ENCODE measurements at places on chromosomes 2 and 18.

DNA sequence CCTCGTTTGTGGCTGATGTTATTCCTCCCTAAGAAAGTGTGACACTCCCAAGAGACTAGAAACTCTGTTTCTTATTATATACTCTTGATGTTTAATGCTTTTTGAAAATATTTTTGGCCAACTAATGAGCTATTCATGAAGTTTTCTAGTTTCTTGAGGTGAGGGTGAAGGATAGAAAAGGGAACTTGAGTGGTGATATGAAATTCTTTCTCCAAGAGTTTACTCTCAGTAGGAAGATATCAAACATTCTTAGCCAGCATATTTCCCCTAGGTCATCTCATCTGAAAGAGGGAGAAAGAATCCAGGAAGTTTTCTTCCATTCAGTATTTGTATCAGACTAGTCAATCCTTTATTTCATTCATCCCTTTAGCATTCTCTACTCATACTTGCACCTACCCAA lies 95.7 kb downstream of the MAP3K20 start:
- DNase-seq = no peak

- no peak for DNase-seq
Observed at GRCh38 chr2:209876211-209876610, 104.6 kb downstream of the UNC80 start.

- no peak for DNase-seq
Observed at GRCh38 chr2:32478889-32479620, 122.2 kb downstream of the BIRC6 start.

DNA sequence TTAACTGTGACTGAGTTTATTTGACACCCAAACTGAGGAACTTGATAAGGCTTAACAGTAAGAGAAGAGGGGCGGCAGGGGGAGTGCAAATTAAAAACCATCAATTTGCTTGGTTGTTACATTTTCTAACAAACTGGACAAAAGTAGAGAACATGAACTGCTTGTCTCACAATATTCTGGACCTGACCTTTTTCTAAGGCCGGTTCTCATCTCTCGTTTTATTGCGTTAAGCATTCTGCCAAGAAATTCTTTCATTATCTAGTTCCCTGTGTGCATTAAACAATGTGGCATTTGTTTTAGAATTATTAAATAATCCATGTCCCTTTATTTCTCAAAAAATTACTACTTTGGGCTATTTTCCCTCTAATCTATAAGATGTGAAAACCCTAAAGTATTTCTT lies 565.2 kb upstream of the PKDCC start:
- DNase-seq = no peak

DNA sequence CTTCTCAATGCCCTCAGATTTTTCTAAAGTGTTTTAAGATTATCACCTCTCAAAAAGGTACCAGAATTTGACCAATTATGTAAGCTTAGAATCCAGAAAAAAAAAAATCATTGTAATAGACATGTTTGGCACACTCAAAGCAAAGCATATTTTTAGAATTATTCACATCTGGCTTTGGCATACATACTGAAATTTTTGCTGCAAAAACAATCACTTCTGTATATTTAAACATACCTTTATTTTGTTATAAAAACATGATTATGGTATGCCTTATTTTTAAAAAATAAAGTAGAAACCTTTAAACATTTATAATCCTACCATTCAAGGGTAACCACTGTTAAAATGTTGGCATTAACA lies 143.3 kb downstream of the ESCO1 start:
- DNase-seq = no peak

DNA sequence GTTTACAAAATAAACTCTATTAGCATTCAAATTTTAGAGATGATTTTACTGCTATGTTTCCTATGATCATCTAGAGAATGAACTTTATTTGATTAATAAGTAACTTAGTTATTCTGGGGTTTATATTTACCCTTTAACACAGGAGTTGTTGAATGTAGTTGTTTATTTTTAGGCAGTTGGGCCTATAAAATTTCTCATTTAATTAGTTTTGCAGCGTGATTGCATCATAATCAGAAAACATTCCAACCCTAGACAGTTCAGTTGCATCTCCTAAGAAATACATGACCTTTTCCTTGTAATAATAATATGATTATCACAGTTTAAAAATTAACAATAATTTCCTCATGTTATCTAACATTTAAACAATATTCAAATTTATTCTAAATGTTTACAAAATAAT lies 224.7 kb upstream of the CDH7 start:
- no peak for DNase-seq

DNA sequence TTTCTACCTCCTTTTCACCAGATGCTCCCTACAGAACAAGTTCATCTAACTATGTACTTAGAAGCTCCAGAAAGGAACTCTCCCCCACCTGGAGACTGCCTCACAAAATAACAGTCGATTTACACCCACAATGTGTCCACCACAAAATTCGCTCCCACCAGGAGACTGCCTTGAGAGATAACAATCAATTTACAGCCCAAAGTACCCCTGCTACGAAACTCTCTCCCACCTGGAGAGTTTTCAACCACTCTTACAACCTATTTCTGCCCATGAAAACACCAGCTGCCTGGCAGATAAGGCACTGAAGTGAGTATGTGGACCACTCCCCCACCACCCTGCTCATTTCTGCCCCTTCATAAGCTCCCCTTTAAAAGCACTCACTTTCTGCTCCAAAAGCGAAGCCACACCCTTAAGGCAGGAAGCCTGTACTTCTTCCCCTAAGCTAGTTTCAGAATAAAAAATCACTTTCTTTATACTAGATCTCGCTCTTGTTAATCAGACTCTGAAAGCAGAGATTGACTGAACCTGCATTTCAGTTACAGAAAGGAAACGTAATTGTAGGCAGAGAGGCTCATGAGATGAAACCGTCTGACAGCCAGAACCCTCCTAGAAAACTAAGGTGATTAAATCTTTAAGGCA lies 94.4 kb upstream of the RBBP8 start:
- DNase-seq = no peak

GRCh38 chr2:210493528-210493927 lies 17.0 kb upstream of the LANCL1 start:
- no peak for DNase-seq

- DNase-seq = peak; percentile 59
Observed at GRCh38 chr2:119826370-119826961, 66.7 kb downstream of the PTPN4 start.

- DNase-seq = no peak
Observed at GRCh38 chr2:181857483-181857882, 34.0 kb upstream of the ITPRID2 start.

- peak; percentile 73 for DNase-seq
Observed at GRCh38 chr2:72859831-72860262, 27.4 kb upstream of the SPR start.

GRCh38 chr2:142603759-142604158 lies 273.7 kb upstream of the KYNU start:
- no peak for DNase-seq

GRCh38 chr2:124309563-124310138 lies 284.6 kb downstream of the CNTNAP5 start:
- no peak for DNase-seq

DNA sequence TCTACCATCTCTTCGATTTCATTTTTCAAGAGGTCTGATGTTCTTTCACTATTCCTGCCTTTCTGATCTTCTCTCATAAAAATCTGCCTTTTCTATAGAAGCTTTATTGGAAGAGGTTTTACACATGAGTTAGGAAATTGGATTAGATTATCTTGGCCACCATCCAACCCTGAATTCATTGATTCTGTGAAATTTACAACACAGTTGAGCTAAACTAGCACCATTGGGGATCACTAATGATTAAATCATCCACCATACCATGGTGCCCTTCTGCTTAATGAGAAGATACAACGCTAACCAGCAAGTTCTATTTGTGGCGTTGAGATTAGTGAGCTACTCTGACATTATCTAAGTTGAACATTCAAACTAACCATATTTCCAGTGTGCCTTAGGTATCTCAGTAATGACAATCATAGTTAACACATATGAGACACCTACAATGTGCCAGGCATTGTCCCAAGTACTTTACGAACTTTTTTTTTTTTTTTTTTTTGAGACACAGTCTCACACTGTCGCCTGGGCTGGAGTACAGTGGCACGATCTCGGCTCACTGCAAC lies 17.3 kb upstream of the LBH start:
- no peak for DNase-seq

DNA sequence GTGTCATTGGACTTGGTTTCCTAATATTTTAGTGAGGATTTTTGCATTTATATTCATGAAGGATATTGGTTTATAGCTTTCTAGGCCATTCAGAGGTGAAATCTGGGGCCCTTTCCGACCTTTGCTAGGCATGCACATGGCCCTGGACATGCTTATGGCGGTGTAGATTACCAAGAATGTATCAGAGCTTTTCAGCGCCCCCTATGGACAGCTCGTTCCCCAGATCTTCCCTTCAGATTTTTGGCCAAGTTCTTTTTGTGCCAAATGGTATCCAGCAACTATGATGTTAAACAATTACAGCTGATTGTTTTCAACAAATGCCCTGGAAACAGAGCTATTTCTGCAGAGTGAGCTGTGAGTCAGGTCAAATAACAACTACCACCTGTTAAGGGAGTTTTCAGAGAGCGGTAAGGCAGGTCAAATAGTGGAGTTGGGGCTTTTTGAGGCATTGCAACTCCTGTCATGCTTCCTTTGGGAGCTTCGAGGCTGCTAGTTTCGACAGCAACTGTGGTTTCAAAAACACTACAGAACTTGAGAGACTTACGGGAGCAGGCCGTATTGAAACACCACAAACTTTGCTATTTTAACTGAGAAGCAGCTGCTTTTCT lies 188.3 kb downstream of the ZNF516 start:
- DNase-seq = no peak

DNA sequence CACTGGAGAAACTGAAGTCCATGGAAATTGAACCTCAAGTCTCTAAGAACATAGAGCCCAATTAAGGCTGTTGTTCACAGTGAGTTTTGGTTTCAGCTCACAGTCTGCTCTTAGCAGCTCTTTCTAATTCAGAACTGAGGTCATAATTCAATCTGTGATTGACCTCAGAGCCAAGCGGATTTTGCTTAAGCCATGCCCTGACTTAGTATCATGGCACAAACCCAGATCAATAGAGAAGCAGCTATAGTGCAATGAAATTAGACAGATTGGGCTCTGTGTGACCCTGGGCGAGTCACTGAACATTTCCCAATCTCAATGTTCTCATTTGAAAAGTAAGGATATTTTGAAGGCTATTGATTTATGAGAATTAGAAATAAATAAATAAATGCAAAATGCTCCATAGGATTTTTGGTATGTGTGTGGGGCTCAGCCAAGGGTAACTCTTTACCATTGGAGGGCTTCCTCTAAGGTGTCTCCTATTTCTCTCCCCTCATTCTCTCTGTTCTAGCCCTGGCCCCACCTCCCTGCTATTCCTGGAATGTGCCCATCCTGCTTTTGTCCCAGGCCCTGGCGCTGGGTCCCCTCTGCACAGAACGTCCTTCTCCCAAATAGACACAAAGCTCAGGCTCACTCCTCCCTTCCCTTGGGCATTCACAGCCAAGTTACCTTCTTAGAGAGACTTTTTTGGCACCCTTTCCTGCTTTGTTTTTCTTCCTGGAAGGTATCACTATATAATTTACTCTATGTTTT lies 239.6 kb downstream of the LPIN1 start:
- DNase-seq = no peak

DNA sequence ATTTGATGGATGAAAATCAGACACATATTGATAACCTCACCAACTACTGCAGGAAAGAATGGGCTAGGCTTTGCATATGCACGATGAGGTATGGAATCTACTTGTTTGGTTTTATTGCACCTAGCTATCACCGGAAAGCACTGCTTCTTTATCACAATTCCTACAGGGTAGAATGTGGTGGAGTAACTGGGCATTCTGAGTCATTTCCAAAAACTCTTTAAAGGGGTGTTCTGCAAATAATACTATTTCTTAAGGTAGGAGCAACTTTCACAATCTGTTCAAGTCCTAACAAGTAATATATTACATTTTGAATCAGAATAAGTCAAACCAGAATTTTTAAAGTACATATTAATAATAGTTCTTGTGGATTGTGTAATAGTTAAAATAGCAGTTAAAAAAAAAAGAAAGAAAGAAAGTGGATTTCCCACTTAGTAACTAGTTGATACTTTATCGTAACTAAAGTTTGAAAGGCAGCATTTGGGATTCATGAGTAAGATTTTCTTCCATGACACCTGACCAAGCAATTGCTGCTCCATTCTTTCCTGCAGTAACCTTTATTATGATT lies 40.5 kb downstream of the INO80C start:
- DNase-seq = no peak

DNA sequence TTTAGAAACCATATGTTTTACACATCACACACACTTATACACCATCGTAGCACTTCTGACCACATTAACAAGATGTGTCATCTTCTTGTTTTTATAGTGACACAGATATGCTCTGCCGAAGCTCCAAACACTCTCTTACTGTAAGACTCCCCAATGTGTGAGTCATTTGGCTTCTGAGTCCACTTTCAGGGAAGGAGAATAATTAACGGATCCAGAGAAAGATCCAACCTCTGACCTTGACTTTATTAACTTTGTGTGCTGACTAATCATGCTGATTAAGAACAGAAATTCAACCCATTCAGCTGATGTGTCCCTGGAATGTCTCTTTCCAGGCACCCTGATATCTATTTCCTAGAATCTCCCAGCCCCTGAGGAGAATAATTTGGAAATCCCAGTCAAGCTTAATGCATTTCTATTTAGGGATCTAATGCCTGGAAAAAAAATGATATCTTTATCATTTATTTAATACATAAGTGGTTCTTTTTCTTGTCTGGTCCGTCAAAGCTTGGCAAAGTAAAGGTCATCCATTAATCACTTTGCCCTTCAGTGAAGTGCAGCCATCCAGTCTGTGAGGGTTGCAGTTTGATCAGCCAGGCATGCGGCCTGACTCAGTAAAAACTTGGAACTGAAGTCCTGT lies 615.8 kb upstream of the SYT4 start:
- no peak for DNase-seq

DNA sequence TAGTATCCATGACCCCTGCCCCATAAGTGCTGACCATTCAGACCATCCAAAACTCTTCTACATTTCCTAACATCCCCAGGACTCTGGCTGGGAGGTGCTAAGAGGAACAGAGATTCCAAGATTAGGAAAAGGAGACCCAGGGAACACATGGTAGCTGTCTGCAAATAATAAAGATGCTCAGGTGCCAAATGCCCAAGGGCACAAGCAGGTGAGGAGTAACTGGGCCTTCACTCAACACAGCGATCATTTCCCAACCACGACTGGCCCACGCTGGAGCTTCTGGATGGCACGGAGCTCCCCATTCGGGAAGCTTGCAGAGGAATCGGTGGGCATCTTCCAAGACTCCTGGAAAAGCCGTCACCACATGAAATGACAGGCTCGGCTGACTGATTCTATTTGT lies 255.9 kb upstream of the SMIM21 start:
- DNase-seq = no peak

DNA sequence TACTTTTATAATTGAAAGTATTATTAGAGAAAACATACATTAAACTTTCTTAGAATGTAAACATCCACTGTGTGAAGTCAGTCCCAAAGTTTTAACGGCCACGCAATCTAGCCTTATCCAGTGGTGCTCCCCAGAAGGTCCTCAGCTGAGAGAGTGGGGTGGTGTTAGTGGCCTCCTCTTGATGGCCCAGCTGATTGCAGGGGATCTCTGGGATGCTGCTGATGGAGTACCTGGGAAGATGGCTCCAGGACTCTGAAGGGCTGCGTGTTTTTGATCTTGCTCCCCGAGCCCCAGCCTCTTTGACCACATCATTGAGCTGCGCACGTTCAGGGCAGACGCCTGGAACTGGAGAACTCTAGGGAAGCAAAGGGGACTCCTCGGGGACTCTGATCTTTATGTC lies 181.4 kb downstream of the FAM210A start:
- DNase-seq = no peak
